ENCODE measurements at places on chromosomes 2 and 18. TPM values are rescaled to one million over a fixed set of nuclear protein-coding genes. Genes with fewer than 3 reads are reported as not detected.
A peak's percentile ranks its signal among the peaks of the same experiment; 100 is the strongest.

DNA sequence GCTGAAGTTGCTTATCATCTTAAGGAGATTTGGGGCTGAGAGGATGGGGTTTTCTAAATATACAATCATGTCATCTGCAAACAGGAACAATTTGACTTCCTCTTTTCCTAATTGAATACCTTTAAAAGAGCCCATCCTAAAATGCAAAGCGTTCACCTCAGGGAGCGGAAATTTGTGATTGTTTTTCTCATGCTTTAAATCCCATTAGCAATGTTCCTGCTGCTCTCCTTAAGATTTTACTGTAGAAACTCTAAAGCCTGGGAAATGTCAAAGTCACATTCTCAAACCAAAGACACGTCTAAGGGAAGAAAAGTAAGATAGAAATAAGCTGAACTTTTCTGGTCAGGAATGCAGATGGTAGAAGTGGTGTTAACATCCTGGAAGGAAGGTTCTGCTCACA is 285.8 kb upstream of the MAP2 start:
- no peak for DNase-seq

DNA sequence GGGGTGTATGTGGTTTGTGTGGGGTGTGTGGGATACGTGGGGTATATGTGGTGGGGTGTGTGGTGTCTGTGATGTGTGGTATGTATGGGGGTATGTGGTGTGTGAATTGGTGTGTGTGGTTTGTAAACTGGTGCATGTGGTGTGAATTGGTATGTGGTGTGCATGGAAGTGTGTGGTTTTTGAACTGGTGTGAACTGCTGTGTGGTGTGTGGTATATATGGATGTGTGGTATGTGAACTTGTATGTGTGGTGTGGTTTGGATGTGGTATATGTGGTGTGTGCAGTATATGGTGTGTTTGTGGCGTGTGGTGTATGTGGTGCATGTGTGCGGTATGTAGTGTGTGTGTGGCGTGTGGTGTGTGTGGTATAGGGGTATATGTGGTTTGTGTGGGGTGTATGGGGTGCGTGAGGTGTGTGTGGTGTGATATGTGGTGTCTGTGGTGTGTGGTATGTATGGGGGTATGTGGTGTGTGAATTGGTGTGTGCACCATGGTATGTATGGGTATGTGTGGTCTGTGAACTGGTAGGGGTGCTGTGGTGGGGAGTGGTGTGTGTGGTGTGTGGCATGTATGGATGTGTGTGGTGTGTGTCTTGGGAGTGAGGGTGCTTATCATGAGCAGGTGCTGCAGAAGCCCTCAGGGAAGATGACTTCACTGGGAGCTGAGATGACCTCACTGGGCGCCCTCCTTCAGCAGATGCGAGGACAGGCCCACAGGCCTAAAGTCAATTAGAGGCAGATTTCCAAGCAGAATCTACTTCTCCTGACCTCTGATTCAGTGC is 209.6 kb upstream of the TNP1 start:
- DNase-seq: no peak

GRCh38 chr2:72993147-72993932 is 76.0 kb downstream of the EMX1 start:
- DNase-seq: peak; percentile 59

INPP1 gene
- total RNA-seq: 6.7 TPM

LONRF2 gene
- total RNA-seq: 0.02 TPM

DNA sequence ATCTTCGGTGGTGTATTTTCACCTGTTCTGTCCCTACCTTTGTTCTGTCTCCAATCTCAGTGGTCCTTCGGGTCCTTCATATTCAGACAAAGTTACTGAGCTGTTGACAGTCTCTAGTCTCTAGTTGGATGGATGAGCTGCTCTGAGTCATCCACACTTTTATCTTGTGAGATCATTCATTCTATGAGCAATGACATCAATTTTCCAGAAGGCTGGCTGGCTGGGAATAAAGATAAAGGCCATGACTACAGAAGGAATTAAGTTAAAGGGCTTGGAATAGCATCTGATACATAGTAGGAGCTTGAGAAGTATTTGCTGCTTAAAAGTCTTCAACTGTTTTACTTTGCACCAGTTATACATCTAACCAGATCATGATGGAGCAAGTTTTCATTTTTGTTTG is 43.1 kb upstream of the SLC39A10 start:
- no peak for DNase-seq

SNORC gene
- 0.97 TPM for total RNA-seq

GRCh38 chr2:230660294-230661060 is 52.2 kb upstream of the CAB39 start:
- DNase-seq: peak; percentile 69

- DNase-seq: no peak
Measured at GRCh38 chr2:158993721-158994587, 25.5 kb downstream of the TANC1 start.

- no peak for DNase-seq
Measured at GRCh38 chr2:227500301-227500630, 28.3 kb downstream of the AGFG1 start.

DNA sequence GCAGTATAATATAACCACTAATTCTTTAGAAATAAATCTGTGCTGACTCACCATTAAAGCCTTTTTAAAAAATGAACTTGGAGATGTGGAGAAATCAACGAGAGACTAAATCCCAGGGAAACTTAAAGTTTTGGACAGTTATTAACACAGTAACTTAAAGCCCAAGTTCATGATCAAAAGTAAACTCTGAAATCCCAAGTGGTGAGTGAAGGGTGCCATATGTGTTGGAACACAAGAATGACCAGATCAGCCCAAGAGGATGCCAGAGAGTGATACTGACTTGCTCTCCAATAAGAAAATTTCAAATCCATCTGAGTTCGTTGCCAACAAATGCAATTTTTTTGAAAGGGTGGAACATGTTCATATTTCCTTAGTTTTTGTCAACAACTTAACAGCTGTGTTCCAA is 838.1 kb upstream of the ACVR2A start:
- no peak for DNase-seq

ALK gene
- total RNA-seq: not detected

RNF125 gene
- 35.6 TPM for total RNA-seq

CNRIP1 gene
- total RNA-seq: not detected

DSEL gene
- total RNA-seq: 0.10 TPM

DLX2 gene
- not detected for total RNA-seq

KCTD1 gene
- 4.2 TPM for total RNA-seq

DNA sequence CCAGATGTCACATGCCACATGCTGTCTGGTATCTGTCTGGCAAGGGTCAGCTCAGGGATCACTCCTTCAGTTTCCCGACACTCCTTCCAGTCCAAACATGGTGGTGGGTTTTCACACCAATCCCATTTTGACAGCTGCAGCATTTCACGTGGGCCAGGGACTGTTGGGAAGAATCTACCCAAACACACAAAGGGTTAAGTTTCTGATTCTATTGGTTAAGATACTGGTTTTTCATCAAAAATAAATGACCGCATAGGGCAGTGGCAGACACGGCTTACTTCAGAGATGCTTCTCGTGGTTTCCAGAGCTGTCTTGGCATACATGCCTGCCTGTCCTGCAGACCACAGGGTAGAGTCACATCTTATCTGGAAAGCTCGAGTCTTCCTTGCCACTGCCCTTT is 79.7 kb downstream of the PSMG2 start:
- no peak for DNase-seq

GRCh38 chr2:16525265-16525887 is 140.3 kb downstream of the CYRIA start:
- DNase-seq: peak; percentile 18

MC5R gene
- total RNA-seq: not detected

- DNase-seq: no peak
Measured at GRCh38 chr2:105906481-105906880, 161.8 kb downstream of the NCK2 start.

DNA sequence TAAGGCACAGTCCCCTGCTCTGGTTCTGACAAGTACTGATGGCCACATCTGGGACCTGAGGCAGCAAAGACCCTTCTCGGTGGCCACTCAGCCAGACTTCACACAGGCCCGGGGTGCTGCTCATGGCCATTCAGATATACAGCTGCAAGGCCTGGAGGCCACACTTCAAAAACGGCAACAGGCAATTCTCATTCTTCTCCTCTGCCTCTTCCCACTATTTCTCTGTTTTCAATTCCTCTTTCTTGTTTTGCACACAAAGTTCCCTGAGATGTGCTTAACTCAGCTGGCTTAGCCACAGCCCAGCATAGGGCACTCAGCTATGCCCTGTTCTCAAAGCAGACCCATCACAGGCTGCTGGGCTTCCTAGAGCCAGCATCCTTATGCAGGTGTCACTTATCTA is 29.9 kb downstream of the PTPN18 start:
- DNase-seq: no peak

DNA sequence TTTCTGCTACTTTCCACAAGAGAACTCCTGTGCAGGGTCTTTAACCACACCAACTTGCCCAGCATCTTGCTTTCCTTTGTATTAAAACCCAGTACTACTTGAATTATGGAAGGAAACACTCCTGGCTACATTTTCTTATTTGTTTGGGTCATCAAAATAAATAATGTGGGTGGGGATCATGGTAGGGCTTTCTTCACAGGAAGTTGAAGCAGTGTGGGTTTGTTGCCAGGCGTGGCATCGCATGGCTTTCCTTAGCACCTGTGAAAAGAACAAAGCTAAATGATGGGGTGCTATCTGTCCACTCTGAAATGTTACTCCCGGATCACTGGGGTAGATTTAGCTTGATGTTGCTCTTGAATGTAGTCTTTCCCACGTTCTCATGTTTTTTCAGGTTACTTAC is 18.7 kb downstream of the ARHGAP25 start:
- no peak for DNase-seq

WDFY1 gene
- total RNA-seq: 82.5 TPM

- DNase-seq: no peak
Measured at GRCh38 chr18:56245866-56246580, 392.4 kb downstream of the TXNL1 start.

DNA sequence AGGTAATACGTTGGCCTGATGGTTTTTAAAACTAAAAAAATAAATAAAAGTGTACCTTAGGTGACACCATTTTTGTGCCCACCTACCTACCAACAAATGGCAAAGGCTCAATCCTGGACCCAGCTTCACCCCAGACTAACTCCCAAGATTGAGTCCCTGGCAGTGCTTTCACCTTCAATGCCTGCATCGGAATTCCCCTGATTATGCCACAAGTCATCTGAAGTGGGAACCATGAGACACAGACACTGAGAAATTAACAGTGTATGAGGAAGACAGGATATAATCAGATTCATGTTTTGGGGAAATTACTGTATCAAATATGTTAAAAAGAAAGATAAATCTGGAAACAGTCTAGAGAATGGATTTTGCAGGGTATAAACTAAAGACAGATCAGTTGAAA is 41.6 kb downstream of the ZBTB14 start:
- no peak for DNase-seq

DNA sequence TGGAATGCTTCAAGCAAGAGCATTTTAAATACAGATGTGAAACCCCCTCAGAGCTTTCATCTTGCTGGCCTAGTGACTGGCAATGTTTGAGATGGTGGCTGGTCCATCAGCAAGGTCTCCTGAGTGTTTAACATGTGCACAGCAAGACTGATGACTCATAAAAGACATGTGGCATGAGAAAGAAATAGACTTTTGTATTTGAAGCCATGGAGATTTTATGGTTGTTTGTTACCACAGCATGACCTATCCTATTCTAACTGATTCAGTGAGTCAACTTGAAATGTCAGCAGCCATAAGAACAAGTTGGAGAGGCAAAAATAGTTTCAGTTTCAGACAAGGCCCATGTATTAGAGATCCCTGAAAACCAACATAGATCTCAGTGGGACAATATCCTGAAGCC is 154.7 kb upstream of the LYPD1 start:
- DNase-seq: no peak

GRCh38 chr2:63058921-63059792 is 8.5 kb downstream of the OTX1 start:
- no peak for DNase-seq

DNA sequence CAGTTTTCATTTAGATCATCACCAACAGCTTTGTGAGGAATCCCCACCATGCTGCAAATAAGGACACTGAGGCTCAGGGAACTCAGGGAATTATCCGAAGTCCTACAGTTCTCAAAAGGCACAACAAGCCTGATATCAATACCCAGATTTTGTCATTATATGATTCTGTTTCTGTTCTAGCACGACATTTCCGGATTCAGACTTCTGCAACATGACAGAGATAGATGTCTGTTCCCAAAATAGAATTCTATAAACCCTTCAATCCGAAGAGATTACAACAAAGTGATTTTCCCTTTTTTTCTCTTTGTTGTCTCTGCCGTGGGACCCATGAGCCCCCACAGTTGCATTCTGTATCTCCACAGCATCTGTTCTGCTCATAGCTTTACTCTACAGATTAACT is 72.0 kb downstream of the DOCK10 start:
- no peak for DNase-seq

- DNase-seq: no peak
Measured at GRCh38 chr2:172919732-172920131, 155.9 kb upstream of the MAP3K20 start.

SPATS2L gene
- total RNA-seq: 53.9 TPM

- no peak for DNase-seq
Measured at GRCh38 chr18:44801781-44802180, 121.1 kb downstream of the SETBP1 start.

DNA sequence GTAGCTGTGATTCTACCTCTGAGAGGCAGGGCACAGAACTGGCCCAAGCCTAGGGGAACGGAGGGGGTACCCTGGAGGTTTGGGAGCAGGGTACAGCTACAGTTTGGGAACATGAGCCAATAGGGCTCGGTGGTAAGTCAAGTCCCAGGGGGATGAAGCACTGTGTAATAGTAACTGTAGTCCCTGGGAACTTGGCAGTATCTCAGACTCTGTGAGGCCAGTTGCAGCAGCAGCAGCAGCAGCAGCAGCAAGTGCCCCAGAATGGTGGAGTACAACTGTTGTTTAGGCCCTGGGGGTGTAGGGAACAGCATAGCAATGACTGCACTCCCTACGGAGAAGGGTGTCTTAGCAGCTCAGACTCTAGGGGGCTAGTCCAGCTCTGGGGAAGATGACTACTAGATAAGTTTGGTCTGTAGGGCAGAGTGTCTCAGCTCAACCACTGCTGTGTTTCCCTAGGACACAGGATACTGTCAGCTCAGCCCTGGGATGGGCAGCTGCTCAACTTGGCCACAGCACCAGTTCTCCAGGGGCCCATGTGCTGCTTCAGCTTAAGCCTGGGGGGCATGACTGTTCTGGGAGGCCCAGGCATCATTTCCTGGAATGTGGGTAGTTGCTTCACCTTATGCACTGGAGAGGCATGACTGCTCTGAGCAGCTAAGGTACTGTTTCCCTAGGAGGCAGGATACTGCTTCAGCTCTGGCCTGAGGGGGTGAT is 20.5 kb downstream of the CARF start:
- no peak for DNase-seq

GRCh38 chr2:218975060-218975777 is 9.8 kb downstream of the FEV start:
- no peak for DNase-seq

GPR17 gene
- total RNA-seq: not detected

EML6 gene
- total RNA-seq: 0.96 TPM

RAB6C gene
- not detected for total RNA-seq

- DNase-seq: no peak
Measured at GRCh38 chr18:72752220-72752619, 115.6 kb downstream of the NETO1 start.

DNA sequence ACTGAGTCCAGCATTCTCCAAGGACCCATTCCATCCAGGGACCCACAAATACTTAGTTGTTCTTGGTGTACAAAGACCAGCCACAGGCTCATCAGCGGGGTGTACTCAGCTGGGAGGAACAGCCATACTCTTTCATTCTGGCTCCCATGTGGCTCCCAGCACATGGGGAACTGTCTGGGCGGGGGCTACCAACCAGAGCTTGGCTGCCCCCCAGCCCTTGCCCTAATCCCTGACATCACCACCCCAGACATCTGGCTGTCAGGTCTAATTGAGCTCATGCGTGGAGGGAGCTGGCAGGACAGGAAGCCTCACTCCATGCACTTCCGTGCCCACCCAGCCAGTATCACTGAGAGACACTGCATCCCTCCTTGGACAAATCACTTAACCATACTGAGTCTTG is 283.6 kb downstream of the DYSF start:
- DNase-seq: no peak

HOXD8 gene
- not detected for total RNA-seq

Measured in activated CD4-positive, alpha-beta T cell treated with anti-CD3 and anti-CD28 coated beads, Interleukin-2, amount 10 ng/mL, durations not matched to agents 7 days and 5 days (primary cell).